ENCODE measurements at places on chromosomes 1 and 21.

GRCh38 chr21:45264912-45265515 lies 22.7 kb downstream of the POFUT2 start:
- DNase-seq = no peak

GRCh38 chr1:230548997-230549396 lies 93.3 kb upstream of the COG2 start:
- no peak for DNase-seq

GRCh38 chr1:93140106-93140505 lies 40.1 kb downstream of the TMED5 start:
- no peak for DNase-seq

DNA sequence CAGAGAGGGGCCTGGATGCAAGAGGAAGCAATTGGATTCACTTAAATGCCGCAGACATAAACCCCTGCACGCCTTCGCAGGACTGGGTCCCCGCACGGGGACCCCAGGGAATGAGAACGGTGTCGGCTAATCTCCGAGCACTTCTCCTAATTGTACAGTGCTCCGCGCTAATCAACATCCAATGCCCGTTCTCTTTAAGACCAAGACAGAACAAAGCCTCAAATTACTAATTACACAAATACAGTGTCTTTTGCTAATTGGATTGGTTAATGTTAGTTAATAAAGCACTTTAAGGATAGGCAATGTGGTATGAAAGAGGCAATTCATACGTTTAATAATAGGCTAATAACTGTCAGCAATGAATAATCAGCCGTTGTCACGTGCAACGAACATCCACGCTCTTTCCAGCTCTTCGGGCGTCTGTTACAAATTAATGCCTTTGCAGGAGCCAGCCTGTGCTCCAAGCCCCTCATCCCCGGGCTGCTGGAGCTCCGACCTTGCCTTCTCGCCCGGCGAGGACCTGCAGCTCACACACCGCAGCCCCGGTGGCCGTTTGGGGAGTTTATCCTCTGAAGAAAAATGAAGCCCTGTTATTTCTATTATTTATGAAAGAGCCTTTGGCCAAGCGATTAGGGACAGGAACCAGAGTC lies 157.8 kb downstream of the PRDM16 start:
- DNase-seq = no peak

- DNase-seq = no peak
These were observed 99.6 kb upstream of the CDC42BPA start for GRCh38 chr1:227417756-227418480.

DNA sequence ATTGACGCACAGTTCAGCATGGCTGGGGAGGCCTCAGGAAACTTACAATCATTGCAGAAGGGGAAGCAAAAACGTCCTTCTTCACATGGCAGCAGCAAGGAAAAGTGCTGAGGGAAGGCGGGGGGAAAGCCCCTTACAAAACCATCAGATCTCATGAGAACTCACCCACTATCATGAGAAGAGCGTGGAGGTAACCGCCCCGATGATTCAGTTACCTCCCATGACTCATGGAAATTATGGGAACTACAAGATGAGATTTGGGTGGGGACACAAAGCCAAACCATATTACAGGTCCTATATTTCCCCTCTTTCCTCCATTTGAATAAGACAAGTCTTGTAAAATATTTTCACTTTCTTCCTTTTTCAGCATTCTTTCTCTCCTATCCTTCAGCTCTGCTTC lies 7.7 kb upstream of the TTLL7 start:
- DNase-seq = no peak

- no peak for DNase-seq
These were observed 126.1 kb downstream of the LIPI start for GRCh38 chr21:14084701-14085100.

DNA sequence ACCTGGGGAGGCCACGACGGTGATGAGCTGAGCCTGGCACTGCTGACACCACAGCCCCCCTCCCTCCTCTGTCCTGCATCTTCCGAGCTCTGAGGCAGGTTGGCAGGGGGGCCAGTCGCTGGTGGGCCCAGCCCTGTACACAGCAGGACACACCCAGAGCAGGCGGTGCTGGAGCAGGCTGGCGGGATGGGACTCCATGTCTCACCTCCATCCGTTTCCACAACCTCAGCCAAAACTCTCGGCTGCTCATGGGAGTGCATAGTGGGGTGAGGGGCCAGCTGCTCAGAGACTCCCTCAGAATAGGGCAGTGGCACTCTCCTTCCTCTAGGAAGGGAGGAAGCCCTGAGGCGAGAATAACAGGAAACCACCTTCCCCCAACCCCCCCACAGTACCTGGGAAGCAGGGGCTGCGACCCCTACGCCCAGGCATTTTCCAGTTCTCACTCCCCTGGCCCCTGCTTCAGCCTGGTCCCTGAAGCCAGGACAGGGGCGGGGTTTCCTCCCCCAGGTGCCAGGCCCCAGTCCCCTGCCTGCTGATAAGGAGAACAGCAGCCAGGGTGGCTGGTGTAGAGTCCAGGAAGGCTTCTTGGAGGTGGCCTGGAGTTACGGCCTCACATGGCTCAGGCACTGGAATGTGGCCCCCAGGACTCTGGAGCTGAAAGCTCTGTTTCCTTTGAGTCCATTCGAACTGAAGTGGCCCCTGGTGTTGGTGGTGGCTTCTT lies 3.2 kb upstream of the IBA57 start:
- DNase-seq = no peak
